Body of pancreas (tissue), 4 donors: ENCODE measurements at places on chromosomes 3 and 15.

DNA sequence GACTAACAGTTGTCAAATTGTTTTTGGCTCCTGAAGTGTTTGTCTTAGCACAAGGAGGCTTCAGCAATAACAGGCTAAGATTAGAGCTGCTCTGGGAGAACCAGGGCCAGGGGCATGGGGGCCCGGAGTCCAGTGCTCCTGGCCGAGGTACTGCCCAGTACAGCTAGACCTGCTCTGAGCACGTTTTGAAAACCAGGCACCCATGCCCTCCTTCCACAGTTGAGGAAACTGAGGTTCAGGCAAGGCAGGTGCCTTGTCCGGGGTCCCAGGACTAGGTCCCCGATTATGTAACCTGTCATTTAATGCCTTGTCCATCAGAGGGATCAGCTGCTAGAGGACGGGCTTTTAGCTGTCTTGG is 19.2 kb downstream of the KBTBD13 start:
- no peak for DNase-seq

DNA sequence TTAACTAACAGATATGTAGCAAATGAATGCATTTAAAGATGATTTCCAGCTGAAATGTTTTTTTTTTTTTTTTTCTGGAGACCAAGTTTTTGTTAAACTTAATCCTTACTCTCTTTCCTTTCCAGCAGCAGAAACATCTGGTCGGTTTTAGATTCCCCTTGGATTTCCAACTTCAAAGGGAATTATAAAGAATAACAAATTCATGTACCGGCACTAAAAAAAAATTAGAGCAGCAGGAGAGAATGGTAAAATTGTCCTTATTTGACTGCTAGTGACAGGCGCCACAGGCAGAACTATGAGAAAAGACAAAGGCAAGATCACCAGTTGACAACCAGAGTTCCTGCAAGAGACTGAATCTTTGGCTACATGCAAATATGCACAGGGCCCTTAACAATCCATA is 393.3 kb downstream of the TIGIT start:
- no peak for DNase-seq

- DNase-seq = no peak
Observed at GRCh38 chr15:63469190-63469589, 35.2 kb upstream of the USP3 start.

GRCh38 chr3:192082730-192083660 is 622.0 kb downstream of the PYDC2 start:
- no peak for DNase-seq

- peak; percentile 67 for DNase-seq
Observed at GRCh38 chr15:64452988-64453688, 7.2 kb upstream of the ZNF609 start.

GRCh38 chr3:159996018-159996417 is 7.4 kb downstream of the IL12A start:
- no peak for DNase-seq

DNA sequence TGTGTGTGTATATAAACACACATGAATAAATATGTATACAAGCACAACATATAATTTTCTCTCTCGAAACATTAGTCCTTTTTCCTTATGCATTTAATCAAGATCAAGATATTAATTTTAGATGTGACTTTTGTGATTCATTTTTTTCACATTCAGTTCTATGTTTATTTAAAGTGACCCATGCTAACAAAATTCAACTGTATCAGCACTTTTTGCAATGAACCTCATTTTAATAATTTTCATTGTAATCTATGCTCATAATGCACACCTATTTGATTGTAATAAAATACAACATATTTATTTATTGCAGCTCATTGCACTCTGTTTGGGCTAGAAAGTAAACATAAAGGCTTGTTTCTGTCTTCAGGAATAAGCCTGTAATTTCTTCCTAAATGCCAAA is 586.3 kb downstream of the ROBO2 start:
- no peak for DNase-seq

DNA sequence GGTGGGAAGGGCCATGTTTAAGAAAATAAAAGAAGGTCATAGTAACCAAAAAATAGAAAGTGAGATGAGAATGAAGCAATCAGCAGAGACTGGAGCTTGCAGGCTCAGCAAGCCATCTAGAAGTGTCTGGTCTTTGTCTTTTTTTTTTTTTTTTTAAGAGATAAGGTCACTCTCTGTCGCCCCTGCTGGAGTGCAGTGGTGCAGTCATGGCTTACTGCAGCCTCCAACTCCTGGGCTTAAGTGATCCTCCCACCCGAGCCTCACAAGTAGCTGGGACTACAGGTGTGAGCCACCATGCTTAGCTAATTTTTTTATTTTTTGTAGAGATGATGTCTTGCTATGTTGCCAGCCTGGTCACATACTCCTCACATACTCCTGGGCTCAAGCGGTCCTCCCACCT is 36.2 kb downstream of the GXYLT2 start:
- no peak for DNase-seq

GRCh38 chr15:90160781-90161727 is 40.1 kb upstream of the SEMA4B start:
- peak; percentile 95 for DNase-seq

GRCh38 chr3:13547591-13548371 is 1.1 kb upstream of the FBLN2 start:
- no peak for DNase-seq

DNA sequence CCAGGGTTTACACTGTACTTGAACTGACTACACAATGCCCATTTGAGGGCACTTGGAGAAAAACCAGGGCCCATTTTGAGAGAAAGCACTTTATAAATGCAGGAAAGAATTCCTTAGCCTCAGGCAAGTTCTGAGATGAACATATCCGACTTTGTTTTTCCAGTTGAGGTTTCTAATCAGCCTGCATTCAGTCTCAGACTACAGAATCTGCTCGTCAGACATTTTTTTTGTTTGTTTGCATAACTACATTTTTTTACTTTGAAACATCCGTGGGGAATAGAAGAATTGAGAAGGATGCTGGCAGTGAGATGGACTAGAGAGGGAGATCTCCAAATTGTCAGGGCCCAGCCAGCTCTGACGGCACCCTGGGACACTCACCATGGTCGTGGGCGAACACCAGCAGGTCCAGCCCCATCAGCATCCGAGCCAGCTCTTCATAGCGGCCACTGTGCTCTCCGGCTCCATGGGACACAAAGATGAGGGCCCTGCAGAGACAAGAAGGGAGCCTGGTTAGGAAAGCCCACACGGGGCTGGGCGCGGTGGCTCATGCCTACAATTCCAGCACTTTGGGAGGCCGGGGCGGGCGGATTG is 40.8 kb downstream of the MGLL start:
- peak; percentile 27 for DNase-seq

- DNase-seq = no peak
Observed at GRCh38 chr3:11808231-11808630, 38.5 kb downstream of the TAMM41 start.

- no peak for DNase-seq
Observed at GRCh38 chr3:48748754-48749153, 31.7 kb upstream of the IP6K2 start.

GRCh38 chr3:34229876-34230275 is 431.4 kb downstream of the PDCD6IP start:
- DNase-seq = no peak

DNA sequence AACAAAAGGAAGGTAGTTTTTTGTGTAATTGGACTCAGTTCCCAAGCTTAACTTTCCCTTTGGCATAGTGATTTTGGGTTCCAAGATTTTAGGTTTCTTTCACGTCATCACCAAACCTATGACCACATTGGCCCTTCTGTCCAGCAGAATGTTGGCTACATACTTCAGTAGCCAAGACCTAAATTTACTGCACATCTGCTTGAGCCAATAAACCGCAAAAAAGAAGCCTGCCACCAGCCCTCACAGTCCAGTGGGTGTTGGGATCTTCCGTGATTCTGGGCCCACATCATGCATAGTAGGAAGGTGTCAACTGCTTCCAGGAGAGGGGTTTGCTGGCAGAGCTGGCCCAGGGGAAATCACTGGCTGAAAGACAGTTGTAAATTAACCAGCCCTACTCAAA is 57.6 kb upstream of the LIPC start:
- DNase-seq = no peak

GRCh38 chr15:51760805-51761204 is 9.4 kb downstream of the TMOD2 start:
- DNase-seq = no peak

- DNase-seq = no peak
Observed at GRCh38 chr3:135967867-135968266, 2.3 kb downstream of the PPP2R3A start.

DNA sequence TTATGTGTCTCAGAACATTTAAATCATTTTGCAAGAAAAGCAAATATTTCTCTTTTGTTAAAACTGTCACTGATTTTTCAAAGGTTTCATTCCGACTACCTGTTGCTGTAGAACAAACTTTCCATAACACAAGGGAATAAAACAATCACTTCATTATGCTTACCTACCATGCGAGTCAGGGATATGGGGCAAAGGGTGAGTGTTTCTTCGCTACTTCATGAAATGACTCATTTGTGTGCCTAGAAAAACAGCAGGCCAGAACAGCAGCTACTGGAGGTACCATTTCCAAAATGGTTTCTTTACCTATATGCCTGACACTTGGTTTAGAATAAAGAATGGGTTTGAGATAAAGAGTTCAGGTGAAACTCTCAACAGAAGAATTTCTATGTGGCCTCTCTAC is 712.5 kb downstream of the PLOD2 start:
- no peak for DNase-seq

- no peak for DNase-seq
Observed at GRCh38 chr15:91075739-91076138, 24.3 kb upstream of the SV2B start.

- DNase-seq = no peak
Observed at GRCh38 chr3:12221663-12222062, 63.0 kb upstream of the TIMP4 start.

GRCh38 chr15:62771234-62771633 is 271.3 kb upstream of the TPM1 start:
- DNase-seq = no peak

DNA sequence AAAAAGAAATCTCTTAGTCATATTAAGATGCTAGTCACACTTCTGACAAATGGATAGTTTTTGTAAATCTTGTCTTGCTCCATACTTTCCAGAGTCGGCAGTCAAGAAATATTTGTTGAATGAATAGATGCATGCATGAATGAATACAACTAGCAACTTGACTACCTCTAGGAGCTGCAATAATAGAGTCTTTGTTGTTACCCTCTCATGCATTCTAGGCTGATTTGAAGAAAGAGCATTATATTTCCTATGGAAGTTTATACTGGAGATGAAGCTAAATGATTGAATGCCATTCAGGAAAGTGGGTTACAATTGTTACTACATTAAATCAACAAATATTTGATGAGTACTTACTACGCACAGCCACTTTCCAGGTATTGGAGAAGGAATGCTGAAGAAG is 18.1 kb upstream of the TRAT1 start:
- DNase-seq = no peak

DNA sequence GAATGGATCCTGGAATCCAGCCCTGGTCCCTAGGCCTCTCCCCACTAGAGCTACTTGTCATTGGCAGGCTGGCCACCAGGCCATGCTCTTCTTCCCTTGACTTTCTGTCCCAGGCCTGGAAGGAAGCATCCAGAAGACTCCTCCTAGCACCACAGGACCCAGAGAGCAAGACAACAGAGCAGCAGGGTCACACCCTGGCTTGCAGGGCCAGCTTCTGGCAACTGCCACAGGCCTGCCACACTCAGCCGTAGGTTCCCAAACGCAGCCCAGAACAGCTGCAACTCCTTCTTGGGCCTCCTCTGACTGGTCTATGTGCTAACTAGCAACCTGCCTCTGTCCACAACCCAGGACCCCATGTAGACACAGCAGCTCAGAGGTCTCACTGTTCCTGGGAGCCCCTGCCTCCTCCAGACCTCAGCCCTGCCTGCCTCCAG is 36.8 kb upstream of the RPL32 start:
- no peak for DNase-seq

DNA sequence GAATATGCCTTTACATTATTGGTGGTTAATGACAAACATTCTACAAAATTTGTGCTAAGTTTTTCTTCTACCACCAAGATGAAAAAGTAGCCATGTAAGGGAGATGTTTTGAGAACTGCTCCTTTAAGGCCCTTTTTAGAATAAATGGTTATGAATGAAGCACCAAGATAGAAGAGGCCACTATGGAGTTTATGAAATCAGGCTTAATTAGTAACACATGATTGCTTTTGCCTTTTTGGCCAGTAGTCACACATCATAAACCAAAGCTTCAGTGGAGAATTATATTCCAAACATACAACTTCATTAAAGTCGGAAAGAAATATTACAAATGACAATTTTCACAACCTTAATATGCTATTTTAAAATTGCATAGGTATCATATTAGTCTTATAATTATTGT is 331.7 kb downstream of the RBMS3 start:
- no peak for DNase-seq

DNA sequence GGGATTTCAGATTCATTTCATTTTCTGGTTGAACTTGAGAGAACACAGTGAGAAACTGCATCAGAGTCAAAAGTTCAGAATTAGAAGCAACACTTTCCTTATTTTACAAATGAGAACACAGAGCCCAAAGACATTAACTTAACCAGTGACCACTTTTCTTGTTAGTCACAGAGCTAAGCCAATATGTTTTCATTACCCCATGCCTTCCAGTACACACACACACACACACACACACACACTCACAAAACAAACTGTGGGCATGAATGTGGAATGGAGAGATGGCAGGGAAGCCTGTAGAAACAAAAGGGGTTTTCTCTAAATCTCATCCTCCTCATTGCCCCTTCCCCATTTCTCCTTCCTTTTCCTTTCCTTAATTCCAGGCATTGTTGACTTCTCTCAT is 267.4 kb upstream of the GADL1 start:
- DNase-seq = no peak
